ENCODE measurements at places on chromosomes 4 and X.

DNA sequence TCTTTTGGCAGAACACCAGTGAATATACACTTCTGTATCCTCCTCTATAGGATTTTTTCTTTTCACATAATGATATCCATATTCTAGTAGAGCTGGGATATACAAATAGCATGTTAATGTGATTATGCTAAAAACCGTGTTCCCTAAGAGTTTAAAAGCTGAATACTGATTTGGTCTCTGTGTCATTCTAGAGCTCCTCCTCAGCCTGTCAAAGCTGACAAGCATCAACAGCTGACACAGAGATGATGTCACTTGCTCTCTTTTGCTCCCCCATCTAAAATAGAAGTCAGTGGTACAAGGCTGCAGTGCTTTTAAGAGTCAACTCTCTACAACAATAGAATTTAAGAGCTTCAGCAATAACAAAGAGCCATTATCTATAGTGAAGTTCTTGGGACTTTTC lies 17.1 kb upstream of the HERC3 start:
- no peak for DNase-seq

GRCh38 chrX:12489341-12489740 lies 301.9 kb upstream of the PRPS2 start:
- no peak for DNase-seq

DNA sequence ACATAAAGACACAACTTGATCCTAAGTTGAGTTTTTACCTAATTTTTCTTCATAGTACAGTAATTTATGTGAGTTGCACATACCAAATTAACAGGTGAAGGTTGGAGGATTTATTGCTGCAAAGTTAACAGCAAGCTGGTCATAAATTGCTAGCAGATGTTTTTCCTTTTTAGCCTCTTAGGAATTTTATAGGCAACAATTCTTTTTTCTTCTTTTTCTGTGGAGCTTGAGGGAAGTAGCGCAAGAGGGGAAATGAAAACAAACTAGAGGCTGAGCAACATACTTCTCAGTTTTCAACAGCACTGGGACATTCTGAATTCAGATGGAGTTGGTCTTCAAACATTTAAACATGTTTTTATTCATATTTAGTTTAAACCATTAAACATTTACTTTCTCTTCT lies 63.7 kb upstream of the TLR2 start:
- DNase-seq: no peak

GRCh38 chr4:176464748-176465147 lies 145.0 kb downstream of the SPCS3 start:
- DNase-seq: no peak
